ENCODE measurements at places on chromosomes 1 and 21.

- no peak for DNase-seq
These were observed 67.5 kb downstream of the SDC3 start for GRCh38 chr1:30840904-30841598.

DNA sequence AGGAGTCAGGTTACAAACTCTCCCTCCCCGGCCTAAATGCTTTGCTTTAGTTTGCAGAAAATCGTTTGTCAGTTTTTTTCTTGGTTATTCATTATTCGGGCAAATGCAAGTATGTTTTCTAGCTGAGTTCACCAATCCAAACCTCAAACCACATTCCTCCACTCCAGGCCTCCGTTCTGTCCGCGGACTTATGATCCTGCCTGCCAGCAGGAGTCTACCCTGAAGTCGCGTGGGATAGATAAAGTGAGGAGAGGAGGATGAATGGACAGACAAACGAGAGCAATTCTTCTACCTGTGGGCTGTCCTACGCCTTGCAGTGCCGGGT lies 1.3 kb downstream of the ADAMTS1 start:
- DNase-seq, result peak; percentile 42

DNA sequence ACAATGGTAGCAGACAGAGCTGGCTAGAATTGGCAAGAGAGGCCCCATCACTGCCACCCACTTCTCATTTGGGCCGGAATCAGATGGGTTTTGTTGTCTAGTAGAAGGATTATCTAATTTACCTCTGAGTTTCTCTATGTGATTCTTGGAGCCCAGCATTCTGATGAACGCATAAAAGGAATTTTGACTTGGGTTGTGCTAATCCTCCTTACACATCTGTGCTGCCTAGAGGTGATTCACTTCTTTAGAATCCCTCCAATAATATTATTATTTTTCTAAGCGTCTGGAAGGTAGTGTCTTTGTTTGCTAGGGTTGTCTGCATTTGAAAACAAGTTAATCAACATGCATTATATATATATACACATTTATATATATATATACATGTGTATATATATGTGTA lies 118.1 kb downstream of the RUNX1 start:
- peak; percentile 49 for DNase-seq

- peak; percentile 52 for DNase-seq
These were observed at the start of gene PLXNA2 for GRCh38 chr1:208243967-208244916. PLXNA2 (minus strand) TSS chr1:208244384; CDS start chr1:208217922, 26,462 bp downstream.

DNA sequence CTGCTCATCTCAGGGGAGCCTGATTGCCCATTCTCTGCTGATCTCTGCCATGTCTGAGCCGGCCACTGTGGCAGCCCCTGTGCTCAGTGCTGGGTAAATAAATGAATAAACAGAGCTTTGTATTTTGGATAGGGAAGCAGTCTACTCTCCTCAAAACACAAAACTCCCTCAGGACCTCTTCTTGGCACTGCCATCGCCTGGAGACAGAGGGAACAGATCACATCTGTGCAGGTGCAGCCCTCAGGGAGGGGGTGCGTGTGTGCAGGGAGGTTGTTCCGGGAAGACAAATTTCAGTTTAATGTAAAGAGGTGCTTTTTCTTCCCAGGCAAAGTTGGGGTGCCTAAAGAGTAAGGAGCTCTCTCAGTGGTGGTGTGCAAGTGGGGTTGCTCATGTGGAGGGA lies 7.7 kb upstream of the FAM167B start:
- DNase-seq, result no peak

DNA sequence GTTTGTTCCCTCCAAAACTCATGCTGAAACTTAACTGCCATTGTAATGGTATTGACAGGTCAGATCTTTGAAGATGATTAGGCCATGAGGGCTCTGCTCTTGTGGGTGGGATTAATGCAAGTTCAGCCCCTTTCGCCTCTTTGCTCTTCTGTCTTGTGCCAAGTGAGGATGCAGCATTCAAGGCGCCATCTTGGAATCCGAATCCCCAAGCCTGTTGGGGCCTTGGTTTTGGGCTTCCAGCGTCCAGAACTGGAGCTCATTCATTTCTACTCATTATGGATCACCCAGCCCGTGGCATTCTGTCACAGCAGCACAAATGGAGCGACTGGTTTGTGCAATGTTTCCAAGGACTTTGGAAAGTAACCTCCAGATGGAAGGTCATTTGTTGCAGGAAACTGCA lies 5.6 kb downstream of the TTC34 start:
- no peak for DNase-seq

GRCh38 chr1:113255038-113255719 lies 135.1 kb upstream of the MAGI3 start:
- DNase-seq, result no peak

DNA sequence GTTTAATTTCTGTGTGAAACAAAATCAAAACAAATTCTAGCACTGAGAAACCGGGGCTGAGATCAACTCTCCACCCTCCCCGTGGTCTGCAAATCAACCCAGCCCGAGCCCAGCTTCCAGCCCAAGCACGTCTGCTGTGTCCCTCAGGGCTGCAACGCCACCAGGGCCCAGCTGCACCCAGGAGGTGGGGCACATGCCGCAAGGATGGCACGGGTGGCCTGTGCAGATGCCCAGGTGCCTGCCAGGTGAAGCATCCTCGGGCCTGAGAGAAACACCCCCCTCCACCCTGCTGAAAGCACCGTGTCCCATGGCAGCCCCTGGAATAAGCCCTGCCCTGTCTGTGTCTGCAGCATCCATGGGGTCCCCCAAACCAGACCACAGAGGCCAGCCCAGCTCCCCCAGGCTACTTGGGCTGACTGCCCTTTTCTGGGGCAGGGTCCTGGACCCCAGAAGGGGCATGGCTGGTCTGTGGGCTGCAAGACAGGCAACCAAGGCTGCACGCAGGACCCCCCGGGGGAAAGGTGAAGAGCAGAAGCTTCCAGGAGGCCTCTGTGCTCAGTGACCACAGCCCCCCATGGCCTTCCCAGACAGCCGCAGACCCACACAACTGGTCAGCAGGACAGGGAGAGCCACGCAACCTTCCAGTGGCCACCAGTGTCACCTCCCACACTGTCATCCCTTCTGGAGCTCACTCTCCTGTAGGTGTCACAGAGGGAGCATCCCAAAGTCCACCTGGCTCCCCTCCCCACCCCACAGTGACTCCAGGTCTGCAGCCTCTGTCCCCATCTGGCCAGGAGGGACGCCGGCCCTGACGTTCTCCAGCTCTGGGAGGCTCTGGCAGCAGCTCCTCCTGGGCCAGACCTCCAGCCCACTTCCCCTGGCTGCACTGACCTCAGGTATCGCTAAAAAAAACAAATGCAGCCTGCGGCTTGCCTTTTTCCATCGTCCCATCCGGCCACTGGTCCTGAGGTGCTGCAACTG lies 7.7 kb downstream of the WNT9A start:
- DNase-seq, result no peak

- no peak for DNase-seq
These were observed 41.8 kb upstream of the USP25 start for GRCh38 chr21:15688016-15688415.

GRCh38 chr21:33682992-33683627 lies 40.8 kb downstream of the ITSN1 start:
- DNase-seq, result peak; percentile 96

- no peak for DNase-seq
These were observed 359.1 kb downstream of the BARHL2 start for GRCh38 chr1:90357995-90358394.

DNA sequence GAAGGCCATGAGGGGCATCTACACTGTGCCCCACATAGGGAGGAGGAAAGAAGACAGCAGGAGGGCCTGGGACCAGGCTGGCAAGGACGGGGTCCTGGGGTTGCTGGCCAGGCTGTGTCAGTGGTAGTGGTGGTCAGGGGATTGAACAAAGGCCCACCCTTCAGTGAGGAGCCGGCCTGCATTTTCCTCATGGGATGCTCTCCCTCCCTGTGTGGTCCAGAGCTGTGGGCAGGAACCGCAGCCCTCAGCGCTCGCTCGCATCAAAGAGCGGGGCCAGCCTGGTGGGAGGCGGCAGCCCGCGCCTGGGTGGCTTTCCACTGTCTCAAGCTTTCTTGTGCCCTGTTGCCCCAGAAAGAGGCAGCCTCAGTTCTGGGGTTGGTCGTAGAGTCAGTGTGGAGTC lies 24.8 kb downstream of the LHX4 start:
- DNase-seq, result no peak

- DNase-seq, result no peak
These were observed 340.6 kb downstream of the SRGAP2C start for GRCh38 chr1:121525355-121525754.

- DNase-seq, result peak; percentile 45
These were observed 54.3 kb downstream of the ABL2 start for GRCh38 chr1:179175011-179175841.

DNA sequence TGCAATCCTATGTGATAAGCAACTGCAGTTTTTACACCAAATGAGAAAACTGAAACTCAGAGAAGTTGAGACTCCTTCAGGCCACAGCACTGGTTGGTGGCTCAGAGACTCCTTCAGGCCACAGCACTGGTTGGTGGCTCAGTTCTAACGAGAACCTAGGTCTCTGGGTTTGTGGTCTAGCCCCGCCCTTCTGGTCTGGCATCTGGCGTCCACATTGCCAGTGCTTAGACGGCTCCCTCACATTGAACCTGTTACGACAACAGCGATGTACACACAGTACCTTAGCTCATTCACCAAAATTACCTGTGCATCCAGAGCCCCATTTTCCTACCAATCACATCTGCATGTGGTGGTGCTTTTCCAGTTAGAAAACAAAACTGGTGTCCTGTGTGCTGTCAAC lies 66.1 kb downstream of the NID1 start:
- no peak for DNase-seq

- no peak for DNase-seq
These were observed at the start of gene FCRLB for GRCh38 chr1:161720956-161721737. FCRLB (plus strand) TSS chr1:161721544; CDS start chr1:161722673, 1,129 bp downstream.

DNA sequence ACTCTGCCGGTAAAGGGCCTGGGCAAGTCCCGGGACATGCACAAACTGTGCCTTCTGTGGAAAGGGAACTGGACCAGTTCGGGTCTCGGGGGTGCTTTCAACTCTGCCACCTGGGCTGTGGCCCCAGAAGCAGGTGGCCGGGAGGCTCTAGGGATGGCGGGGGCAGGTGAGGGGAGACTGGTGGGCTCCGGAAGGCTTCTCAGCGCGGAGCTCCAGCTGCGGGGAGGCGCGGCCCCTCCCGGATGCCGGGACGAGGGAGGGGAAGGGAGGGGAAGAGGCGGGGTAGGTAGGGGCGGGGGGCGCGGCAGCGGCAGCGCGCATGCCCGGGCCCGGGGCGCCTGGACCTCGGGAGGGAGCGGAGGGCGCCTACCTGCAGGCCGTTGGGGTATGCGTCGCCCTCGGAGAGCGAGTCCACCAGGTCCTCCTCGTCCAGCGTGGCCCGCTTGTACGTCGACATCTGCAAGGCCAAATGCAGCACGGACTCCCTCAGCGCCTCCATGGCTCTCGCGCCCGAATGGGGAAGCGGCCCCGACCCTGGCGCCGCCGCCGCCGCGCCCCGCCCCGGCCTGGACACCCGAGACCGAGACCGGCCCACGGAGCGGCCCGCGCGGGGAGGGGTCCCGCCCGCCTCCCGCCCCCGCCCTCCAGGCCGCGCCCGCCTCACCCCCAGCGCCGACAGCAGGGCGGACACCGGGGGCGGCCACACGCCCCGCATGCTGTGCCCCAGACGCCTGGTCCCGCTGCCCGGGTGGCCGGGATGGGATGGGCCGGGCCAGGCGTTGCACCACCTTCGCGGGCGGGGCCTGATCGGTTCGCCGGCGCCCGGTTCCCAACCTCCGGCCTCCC lies at the start of gene ECE1:
Gene ECE1, minus strand, starts transcription at position 764 of the 846 bp plus-strand sequence. Its CDS starts 49 bp downstream, at position 715.
- no peak for DNase-seq

GRCh38 chr1:89550995-89551394 lies 26.4 kb downstream of the LRRC8B start:
- DNase-seq, result no peak

DNA sequence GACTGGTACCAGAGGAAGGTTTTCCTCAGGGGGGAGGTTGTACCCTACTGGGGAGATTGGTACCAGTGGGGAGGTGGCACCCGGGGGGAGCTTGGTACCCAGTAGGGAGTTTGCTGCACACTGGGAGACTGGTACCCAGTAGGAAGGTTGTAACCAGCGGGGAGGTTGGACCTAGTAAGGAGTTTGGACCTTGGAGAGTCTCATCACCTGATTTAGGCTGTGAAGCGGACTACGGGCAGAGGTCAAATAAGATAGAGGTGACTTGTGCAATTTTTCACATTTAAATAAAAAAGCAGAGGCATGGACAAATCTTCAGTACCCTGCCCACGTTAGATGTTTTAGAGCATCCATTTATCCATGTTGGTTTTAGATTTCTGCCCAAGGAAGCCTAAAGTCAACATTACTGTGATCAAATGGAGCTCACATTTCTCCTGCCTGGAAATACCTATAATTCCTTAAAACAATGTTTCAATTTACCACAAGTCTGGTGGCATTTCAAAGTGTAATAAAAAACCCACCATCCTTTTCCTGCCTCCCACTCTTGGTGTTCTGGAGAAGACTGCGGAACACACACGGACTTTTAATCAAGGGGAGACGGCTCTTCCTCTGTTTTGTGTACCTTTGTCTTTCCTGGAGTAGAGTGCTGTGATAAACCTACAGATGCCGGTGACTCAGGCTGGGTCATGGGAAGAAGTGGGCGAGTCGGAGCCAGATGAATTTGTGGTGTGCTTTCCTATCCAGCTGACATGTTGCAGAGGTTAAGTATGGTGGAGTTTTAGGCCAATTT lies 36.2 kb upstream of the MRPS6 start:
- DNase-seq, result peak; percentile 58

- peak; percentile 35 for DNase-seq
These were observed 49.1 kb downstream of the HHAT start for GRCh38 chr1:210377731-210378333.

- no peak for DNase-seq
These were observed 22.1 kb upstream of the IL10 start for GRCh38 chr1:206794294-206794908.

DNA sequence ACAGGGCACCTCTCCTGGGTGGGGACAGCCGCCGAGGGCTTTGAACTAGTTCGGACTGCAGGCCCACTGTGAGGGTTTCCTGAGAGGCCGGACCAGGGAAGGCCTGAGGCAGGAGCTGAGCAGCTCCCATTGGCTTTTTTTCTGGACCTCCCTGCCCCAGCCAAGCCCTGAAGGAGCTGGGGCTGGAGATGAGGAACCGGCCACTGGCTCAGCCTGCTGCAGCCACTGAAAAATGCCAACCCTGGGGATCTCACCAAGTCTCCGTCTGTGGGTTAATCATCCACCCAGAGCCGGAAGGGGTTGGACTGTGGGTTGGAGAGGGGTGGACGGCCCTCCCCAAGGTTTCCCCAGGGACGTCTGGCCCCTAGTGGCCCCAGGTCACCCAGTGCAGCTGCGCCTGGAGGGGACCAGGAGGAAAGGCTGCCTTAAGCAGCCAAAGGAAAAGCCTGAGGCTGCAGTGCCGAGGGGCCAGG lies 2.5 kb downstream of the VWA1 start:
- no peak for DNase-seq

GRCh38 chr1:160407839-160408801 lies 7.8 kb downstream of the VANGL2 start:
- DNase-seq, result no peak

- DNase-seq, result peak; percentile 79
These were observed at the start of gene ACOT11 for GRCh38 chr1:54547601-54548388. ACOT11 (plus strand) TSS chr1:54548228; CDS start chr1:54548310, 82 bp downstream.

DNA sequence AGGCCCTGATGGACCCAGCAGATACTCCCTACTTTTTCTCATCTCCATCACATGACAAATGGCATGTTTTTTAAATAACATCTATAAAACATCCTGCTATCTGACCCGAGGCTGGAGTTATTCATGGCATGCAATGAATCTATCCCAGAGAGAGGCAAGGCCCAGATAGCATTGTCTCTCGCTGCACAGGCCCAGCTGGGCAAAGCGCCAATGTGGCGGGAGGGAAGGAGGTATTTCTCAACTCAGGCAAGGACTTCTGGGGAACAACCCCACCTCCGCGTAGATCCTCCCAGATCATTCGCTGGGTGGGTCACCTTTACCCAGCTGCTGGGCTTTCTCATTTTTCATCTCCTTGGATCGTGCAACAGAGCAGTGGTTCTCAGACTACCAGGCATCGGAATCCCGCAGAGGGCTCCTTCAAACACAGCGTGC lies 59.8 kb downstream of the ERG start:
- DNase-seq, result peak; percentile 97

Measured in fibroblast of the aortic adventitia (primary cell).